Uterus (tissue), 4 donors: ENCODE measurements at places on chromosomes 1 and 21.

DNA sequence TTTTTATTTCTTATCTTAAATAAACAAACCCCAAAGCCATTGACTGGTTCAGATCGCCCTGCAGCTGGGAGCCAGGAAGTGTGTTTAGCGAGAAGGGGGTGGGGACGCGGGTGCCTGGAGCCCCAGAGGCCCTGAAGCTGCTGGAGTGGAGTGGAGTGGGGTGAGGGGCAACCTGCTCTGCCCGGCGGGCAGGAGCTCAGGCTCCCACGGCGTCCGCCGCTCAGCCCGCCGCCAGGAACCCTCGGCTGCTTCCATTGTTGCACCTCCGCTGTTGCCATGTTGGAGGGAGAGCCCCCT lies 673 bp downstream of the PIK3C2B start:
- peak; percentile 52 for DNase-seq

DNA sequence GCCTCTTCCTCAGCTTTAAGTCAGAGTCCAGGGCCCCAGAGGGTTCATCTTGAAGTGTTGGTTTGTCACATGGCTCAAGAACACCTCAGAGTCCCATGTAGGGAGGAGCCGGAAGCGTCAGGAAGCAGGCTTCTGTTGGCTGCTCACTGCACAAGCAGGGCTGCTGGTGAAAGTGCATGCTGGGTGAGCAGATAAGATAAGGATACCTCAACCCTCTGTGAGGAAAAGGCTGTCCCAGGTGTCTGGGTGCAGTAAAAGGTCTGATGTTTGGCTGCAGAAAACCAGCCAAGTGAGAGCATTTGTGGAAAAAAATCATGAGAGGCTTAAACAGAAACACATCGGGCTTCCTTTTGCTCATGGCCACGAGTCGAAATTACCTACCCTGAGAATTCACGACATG lies 6.2 kb upstream of the TEX35 start:
- DNase-seq: no peak

DNA sequence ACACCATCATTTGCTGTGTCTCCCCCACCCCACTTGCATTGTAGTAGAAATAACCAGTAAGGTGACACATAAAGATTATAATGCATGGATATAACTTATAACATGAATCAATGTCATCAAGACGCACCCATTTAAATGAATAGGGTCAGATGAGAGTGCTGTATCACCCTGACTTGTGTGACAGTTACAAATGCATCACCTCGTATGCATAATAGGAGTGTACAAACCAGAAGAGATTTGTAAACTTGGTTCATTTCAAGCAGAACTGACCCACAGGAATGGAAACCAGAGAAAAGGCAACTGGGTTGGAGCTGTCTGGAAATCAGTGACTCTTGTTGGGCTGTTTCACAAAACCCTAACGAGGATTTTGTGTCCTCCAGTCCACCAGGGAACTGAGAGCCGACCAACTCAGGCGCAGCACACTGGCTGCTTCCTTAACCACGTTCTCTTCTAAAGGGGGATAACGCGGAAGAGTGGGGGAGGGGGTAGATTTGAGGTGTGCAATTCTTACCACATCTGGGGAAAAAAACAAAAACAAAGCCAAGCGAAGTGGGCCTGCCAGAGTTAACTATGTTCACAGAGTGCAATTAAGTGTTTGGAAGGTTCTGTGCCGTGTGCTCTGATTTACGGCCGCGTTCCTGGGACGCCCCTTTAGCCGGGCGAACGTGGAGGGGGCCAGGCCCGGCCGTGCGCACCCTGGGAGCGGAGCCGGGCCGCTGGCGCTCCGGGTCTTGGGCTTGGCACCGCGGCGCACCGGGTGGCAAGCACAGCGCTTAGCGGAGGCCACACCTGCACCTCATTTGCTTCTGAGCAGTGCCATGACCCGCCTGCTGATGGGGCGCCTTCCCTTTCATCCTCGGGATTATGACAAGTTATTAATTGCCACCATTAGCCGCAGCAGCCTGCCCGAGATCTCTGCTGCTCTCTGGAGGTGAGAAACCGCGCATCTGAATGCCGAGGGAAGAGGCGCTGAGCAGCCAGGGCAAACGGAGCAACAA lies 248.8 kb upstream of the FOXD3 start:
- no peak for DNase-seq

DNA sequence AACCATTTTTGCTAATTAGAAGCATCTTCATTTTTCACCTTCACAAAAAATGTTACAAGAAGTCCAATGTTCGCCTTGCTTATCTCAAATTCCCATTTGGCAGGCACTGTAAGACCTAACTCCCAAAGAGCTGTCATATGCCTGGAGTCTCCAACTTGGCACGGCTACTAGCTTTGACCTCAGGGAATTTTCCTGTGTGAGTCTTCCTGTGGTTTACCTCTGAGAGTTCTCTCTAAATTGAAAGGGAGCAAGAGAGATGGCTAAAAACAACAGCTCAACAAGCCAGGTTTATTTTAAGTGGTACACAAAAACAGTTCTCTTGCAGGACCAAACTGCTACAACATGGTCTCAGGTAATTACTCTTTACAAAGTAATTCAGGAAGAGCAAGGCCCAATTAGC lies 756.0 kb upstream of the ADGRL2 start:
- DNase-seq: no peak

DNA sequence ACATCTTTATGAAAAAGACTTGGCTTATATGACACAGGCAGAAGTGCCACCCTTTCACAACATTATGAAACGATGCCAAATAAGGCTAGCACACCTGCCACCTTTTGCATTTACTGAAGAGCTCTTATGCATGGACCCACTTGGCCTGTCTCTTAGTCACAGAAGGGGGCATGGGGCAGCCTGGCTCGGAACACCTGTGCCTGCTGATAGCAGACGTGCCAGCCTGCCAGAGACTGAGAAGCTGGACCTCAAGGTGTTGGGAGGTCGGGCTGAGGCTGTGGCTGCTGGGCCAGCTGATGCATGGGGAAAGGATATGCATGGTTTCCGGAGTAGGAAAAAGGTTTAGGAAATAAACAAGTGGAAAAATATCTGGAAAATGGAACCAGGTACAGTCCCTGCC lies 21.5 kb downstream of the RCAN1 start:
- DNase-seq: no peak

GRCh38 chr1:44684525-44684924 lies 10.0 kb downstream of the ARMH1 start:
- no peak for DNase-seq

- no peak for DNase-seq
Observed at GRCh38 chr1:47417170-47418044, 1.3 kb downstream of the FOXE3 start.

GRCh38 chr1:106613068-106613467 lies 443.4 kb upstream of the PRMT6 start:
- no peak for DNase-seq

DNA sequence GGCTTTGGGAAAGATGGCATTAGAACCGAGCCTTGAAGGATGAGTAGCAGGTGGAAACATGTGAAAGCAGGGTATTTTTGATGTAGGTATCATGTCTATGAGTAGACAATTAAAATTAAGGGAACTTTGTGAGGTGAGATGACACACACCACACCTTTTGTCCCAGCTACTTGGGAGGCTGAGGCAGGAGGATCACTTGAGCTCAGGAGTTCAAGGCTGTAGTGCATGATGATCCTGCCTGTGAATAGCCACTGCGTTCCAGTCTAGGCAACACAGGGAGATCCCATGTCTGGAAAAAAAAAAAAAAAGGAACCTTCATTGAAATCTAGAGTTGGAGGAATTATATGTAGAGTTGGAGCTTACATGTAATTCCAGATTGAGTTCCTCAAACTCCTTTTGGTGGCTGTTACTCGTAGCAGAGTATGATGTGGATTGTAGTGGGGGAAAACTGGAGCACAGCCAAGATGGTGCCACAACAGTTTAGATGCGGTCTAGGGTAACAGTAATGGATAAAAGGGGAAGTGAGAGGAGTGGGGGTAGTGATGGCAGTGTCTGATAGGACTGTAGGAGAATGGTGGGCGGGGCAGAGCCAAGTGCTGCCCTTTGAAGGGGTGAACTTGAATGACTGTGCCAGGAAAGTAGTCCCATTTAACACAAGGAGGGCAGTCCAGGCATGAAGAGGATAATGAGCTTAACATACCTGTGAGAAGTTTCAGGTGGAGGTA lies 17.4 kb downstream of the AK4 start:
- no peak for DNase-seq

DNA sequence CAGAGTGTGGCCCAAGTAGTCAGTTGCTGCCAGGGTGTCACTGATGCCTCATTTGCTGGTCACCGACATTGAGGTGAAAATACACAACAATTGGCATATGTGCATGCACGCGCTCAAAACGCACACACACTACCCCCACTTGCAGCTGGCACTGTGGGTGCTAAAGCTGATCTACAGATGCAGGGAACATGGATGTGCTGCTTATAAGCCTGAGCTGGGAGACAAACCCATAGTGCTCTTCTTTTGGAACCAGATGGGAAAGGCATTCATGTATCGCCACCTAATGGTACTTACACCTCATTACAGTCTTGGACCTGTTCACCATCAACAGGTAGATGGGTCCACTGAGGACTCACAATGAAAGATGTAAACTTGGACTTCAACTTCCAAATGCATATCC lies 70.3 kb upstream of the CAMK1G start:
- no peak for DNase-seq

- peak; percentile 81 for DNase-seq
Observed at GRCh38 chr1:154821083-154821482, 49.0 kb downstream of the KCNN3 start.

GRCh38 chr1:3703786-3704371 lies 48.4 kb upstream of the CCDC27 start:
- no peak for DNase-seq

GRCh38 chr1:228273720-228274451 lies 66.0 kb downstream of the OBSCN start:
- DNase-seq: no peak

- no peak for DNase-seq
Observed at GRCh38 chr1:17909634-17910033, 154.5 kb downstream of the ACTL8 start.

DNA sequence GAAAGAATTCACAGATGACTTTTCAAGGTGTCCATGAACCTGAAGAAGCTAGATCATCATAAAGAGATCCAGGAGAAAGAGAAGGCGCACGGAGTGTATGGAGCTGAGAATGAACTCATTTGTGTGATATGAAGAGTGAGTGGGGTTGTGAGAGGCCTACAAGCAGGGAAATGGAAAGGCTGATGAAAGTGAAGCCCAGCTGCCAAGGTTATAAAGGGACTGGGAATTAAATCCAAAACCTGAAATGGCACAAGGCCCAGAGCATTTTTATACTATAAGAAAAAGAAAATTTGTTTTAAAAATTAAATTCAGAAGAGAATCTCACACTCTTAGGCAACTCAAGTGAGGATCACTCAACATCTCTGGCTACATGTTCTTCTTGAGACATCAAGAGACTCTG lies 43.4 kb downstream of the HSD3B1 start:
- DNase-seq: no peak

DNA sequence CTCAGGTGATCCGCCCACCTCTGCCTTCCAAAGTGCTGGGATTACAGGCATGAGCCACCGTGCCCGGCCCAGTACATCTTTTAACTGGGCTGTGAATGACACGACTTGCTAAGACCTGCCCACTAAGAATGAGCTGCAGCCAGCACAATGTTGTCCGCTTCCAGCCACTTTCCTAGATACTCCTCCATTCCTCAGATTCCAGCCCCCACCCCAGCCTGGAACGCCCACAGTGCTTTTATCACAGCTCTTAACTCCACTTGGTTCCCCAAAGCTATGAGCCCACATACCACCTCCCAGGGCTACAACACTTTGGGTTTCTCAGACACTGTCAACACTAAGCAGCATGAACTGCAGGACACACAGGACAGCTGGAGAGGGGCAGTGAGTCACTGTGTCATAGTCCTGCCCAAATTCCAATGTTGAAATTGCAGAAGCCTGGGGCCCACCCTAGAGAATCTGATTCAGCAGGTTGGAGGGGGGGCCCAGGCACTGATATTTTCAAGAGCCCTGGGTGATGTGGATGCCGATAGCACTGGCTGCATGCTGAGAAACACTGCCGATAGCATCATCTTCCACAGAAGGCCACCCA lies 58.0 kb downstream of the ACBD3 start:
- no peak for DNase-seq

- peak; percentile 56 for DNase-seq
Observed at GRCh38 chr1:12034381-12034801, 15.1 kb downstream of the MIIP start.

- DNase-seq: no peak
Observed at GRCh38 chr1:187091666-187092065, 262.9 kb downstream of the PLA2G4A start.

DNA sequence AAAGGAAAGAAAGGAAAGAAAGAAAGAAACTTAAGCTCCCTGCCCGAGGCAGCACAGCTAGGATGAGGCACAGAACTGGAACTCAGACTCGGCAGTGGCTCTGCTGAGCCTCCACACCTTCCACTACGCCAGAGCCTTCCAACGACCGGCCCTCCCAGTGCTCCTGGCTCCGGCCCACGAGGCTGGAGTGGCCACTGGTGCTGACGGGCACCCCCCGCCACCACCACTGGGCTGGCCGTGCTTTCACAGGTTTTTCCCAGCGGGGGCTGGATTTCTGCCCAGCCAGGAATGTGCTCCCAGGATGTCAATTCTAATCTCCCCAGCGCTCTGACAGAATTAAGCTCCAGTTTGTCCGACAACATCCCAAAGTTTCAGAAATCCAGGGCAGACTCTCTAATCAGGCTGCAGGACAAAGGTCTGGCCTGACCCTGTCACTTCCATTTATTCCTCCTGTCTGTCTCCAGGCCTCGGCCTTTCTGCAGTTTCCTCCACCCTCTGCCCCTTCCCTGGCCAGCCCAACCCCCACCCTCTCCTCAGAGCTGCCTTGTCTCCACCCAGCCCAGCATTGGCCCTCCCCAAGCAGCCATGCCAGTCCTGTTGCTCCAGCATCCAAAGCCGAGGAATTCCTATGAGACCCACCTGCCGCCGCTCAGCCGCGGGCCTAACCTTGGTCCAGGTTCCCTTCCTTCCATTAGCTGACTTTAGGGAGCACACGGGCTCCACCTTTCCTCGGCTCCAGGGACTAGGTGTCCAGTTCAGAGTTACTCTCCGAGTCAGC lies 81.9 kb downstream of the CASZ1 start:
- DNase-seq: no peak

DNA sequence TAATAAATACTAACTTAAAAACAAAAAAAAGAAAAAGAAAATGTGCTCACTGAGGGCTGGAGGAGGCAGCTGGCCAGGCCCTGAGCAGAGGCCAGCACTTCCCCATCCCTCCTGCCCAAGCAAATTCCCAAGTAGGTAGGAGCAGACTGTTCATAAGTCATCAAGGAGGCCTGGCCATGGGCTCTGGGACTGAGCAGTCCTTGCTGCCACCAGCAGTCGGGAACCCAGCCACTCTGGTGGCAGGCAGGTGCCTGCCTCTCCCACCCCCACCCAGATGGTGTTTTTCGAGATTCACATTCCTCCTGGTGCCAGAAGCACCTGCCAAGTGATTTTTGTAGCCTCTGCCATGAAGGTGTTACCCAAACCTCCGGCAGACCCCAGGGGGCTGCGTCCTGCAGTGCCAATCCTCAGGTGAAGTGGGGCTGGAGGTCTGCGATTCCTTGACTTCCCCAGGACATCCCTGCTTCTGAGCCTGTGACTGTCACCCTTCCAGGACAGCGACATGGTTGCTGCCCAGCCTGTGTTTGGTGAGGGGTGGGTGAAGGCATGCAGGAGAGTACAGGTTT lies 204.2 kb upstream of the TMEM51 start:
- DNase-seq: no peak
